ENCODE measurements at places on chromosomes 2 and 18.

DNA sequence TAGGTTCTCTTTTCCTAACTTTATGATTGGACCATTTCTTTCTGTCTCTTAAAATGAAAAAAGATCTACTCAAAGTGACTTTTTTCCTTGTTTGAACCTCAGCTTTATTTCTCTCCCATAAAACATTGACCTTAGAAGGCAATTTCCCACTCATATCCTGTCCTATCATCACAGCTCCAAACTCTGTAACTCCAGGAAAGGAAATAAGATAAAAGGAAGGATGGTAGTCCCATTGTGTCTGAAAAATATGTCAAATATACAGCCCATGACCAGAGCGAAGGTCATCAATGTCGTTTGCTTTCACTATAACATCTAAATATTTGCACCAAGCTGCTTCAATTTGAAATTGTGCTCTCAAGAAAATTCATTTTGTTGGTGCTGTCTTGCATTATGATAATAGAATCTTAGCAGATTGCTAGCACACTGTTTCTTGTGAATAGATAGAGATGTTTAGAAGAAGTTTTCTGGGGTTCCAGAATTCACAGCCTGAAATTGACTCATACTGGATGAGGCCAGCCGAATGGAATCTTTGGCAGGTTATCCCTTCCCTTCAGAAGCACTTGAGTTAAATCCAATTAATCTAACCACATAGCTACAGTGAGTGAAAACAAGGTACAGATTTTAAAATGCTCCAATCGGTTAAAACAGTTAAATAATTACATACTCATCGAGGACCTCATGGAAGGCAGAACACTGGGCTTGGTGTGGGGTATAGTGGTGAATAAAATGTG, 95.1 kb downstream of the CRIM1 start:
- DNase-seq, result no peak

DNA sequence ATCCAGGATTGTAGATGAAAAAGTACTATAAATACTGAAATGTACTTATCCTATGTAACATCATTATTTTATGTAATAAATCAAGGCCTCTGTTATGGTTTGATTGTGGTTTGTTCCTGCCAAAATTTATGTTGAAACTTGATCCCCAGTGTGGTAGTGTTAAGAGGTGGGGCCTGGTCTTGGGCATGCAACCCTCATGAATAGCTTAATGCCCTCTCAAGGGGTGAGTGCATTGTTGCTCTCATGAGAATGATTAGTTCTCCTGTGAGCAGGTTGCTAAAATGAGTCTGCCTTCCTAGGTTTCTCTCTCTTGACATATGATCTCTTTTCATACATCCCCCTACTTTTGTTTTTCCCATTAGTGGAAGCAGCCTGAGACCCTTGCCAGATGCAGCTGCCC, 915.4 kb downstream of the TSN start:
- DNase-seq, result no peak

DNA sequence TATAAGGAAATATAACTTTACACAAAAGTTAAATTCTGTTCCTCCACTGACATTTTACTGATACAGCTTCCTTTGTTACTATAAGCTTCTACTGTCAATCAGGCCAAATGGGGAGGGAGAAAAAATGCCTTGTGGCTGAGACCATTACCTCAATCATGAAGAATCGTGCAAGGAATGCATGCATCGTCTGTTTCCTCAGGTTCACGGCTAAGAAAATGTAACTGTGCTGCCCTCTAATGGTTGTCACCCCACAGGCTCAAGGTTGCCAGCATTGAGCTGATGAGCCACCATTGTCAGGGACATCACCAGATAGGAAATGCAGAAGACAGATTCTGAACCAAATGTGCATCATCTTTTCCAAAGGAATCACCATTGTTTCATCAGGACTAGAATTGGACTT, 426.9 kb downstream of the CDH2 start:
- peak; percentile 69 for DNase-seq

- DNase-seq, result no peak
Measured at GRCh38 chr18:25976554-25976953, 113.9 kb downstream of the SS18 start.

DNA sequence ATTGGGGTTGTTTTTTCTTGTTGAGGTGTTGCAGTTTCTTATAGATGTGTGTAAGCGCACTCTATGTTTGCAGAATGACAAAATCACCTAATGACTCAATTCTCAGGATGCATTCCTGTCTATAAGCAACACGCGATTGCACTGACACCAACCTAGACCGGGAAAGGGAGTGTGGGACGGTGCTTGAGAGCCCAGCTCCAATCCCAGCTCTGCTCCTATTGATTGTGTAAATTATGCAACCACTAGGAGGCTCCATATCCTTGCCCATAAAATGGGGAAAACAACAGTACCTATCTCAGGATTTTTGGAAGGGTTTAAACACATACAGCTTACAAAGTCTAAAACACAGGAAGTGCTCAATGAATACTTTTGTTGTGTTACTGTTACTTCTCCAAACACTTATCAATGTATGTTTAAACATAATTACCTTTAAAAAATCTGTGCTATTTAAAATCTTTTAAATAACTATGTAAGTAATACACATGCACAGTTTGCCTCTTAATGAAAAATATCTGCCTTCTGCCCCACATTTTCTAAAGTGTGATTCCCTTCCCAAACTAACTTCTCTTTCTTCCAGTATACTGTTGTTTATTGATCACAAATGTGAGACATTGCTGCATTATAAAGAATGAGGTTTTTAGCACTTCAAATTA, 132.5 kb downstream of the SPHKAP start:
- DNase-seq, result peak; percentile 23

GRCh38 chr2:190202604-190203003, 117.0 kb downstream of the HIBCH start:
- no peak for DNase-seq

GRCh38 chr2:216557413-216557812, 58.8 kb downstream of the RPL37A start:
- no peak for DNase-seq

DNA sequence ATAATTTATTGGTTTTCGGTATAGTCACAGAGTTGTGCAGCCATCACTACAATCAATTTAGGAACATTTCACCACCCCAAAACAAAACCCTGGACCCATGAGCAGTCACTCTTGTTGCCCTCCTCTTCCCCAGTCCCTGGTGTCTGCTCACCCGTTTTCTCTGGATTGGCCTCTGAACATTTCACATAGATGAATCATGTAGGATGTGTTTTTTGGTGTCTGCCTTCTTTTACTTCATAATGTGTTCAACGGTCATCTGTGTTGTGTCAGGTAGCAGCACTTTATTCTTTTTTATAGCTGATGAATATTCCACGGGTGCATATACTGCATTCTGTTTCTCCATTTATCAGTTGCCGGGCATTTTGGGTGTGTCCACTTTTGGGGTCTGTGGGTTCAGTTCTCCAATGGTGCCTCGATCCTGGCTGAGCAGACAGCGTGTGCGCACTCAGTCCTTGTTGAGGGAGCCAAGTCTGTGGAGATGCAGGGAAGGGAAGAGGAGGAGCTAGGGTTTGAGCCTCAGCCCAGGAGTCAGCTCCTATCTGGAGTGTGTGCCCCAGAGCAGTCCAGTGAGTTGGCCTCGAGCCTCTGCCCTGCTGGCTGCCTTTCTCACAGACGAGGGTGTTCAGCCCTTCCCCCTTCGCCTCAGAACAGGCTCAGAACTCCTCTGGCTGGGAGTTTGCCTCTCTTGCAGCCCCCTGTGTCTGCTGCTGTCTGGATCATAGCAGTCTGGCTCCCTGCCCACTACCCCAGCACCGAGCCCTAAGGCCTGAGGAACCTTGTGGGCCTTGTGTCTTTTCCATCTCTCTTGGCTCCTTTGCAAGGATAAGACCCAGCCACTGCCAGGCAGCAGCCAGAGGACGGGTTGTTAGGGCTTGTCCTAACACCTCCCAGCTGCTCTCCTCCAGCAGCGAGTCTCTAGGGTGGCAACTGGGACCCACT, 18.0 kb downstream of the C2orf74 start:
- DNase-seq, result no peak

DNA sequence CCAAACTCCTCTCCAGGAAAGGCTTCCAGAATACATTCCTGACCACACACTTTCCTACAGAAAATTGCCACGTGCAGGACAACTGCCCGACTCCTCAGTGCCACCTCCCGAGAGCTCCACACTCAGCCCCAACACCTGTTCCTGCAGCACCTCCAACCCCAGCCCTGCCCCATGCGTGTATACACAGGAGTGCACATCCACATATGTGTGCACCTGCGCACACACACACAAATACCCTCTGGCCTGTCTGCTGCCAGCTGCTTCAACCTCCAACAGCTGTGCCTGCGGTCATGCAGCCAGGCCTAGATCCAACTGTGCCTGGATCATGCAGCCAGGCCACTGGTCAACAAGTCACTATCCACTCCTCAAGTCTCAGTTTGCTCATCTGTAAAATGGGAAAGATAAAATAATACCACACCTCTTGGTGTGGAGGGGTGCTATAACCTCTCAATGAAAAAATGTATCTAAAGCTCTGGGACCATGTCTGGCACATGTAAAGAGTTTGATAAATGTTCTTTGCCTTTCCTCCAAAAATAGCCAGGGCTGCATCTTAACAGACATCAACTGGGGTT, 152.1 kb upstream of the ID2 start:
- no peak for DNase-seq

GRCh38 chr18:79933765-79934164, 17.7 kb downstream of the SLC66A2 start:
- no peak for DNase-seq

- DNase-seq, result no peak
Measured at GRCh38 chr2:198129609-198130008, 325.2 kb downstream of the PLCL1 start.

GRCh38 chr2:241563571-241563980, 5.0 kb downstream of the BOK start:
- no peak for DNase-seq

- no peak for DNase-seq
Measured at GRCh38 chr2:161676902-161677496, 52.8 kb downstream of the SLC4A10 start.

- no peak for DNase-seq
Measured at GRCh38 chr2:11208083-11208482, 52.8 kb downstream of the SLC66A3 start.

- no peak for DNase-seq
Measured at GRCh38 chr2:5937851-5938565, 245.8 kb downstream of the SOX11 start.

DNA sequence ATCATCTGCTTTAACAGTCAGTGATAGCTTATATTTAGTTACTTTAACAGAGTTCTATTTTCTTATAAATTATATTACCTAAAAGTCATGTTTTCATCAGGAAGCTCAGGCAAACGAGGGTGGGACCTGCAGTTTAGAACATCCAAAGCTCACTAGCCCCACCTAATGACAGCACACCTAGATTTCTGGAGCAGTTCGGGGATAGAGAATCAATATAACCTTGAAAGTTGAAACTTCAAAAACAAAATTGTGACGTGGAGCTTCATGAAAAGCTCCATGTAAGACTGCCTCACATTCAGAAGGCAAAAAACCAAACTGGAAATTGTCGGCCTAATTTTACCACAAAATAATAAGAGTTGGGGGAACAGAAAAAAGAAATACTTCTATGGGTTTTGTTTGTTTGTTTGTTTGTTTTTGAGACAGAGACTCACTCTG, 185.9 kb upstream of the CCDC150 start:
- DNase-seq, result peak; percentile 58

DNA sequence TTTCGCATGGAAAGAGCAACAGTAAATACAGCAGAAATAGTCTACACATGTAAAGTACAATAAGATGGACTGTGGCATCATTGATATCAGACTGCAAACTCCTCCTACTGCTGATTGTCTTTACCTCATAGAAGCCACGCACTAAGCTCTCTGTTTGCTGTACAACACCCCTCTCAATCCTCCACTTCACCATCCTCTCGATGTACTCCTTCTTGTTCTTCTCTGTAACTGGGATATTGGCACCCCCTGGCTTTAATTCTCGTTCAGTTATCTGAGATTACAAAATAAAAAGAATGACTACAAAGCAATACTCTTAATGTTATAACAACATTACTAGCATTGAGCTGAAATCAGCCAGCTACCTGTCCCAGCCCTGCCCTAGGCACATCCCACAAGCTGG, 49.3 kb upstream of the STK17B start:
- DNase-seq, result no peak

DNA sequence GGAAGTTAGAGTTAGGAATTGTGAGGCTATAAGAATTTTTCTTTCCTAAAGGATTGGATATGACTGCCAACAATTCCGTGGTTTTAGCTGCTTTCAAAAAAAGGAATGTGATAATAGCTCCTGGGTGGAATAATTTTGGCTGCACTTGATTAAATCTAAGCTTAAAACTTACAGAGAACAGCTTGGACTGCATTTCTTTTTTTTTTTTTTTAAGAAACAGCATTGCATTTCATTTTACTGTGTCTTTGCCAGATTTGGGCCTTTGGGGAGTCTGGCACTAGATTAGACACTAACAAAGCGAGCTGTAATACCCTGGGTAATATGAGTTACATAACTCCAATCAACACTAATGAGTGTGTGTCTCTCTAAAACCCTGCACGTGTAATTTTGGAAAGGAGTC, 37.8 kb upstream of the ZNF397 start:
- DNase-seq, result no peak

GRCh38 chr2:232073699-232074098, 112.2 kb downstream of the DIS3L2 start:
- DNase-seq, result no peak

DNA sequence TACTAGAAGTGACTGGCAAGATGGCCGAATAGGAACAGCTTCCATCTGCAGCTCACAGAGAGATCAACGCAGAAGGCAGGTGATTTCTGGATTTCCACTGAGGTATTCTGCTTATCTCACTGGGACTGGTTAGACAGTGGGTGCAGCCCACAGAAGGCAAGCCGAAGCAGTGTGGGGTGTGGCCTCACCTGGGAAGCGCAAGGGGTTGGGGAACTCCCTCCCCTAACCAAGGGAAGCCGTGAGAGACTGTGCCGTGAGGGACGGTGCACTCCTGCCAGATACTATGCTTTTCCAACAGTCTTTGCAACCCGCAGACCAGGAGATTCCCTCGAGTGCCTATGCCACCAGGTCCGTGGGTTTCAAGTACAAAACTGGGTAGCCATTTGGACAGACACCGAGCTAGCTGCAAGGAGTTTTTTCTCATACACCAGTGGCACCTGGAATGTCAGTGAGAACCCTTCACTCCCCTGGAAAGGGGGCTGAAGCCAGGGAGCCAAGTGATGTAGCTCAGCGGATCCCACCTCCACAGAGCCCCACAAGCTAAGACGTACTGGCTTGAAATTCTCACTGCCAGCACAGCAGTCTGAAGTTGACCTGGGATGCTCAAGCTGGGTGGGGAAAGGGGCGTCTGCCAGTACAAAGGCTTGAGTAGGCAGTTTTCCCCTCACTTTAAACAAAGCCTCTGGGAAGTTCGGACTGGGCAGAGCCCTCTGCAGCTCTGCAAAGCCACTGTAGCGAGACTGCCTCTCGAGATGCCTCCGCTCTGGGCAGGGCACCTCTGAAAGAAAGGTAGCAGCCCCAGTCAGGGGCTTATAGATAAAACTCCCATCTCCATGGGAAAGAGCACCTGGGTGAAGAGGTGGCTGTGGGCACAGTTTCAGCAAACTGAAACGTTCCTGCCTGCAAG, 40.1 kb downstream of the PLEK start:
- no peak for DNase-seq
